ENCODE measurements at places on chromosomes 5 and 9.

DNA sequence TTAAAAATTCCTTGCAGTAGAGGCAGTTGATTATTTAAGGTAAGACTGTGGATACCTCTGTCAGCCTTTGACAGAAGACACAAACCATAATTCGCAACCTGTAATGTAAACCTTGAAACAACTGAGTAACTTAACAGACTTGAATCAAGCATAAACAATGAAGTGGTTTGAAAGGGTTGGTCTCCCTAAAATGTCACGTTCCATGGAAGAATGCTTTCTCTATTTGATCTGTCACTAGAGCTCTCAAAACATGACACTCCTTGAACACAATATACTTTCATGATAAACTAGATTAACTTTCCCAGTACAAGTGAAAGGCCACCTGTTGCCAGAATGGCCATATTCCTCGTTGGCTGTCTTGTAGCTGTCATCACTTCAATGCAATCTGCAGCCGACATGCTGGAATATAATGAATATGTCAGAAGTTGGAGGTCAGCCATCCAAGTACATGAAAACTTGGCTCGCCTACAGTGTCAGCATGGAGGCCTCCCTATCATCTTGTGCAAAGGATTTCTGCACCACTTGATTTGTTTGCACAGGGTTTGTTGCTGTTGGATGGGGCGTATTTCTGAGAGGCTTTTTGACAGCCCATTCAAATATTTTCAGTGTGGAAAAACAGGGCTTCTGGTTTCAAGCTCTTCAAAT is 228.0 kb downstream of the TLE4 start:
- no peak for DNase-seq

DNA sequence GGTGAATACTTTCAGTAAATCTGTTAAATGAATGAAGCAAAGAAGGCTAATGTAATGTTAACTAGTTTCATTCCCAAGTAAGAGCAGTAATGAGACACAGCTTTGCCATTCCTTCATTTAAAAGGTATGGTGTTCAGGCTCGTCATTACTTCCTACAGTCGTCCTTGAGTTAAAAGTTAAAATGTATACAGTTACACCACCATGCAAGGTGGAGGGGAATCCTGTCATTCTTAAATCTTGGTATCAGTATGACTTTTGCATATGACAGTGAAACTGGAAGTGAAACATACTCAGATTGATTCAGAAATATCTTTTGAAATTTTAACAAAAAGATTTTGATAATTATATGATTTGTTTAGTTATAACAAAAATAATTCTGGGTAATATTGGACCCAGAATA is 25.9 kb downstream of the MTRR start:
- no peak for DNase-seq

DNA sequence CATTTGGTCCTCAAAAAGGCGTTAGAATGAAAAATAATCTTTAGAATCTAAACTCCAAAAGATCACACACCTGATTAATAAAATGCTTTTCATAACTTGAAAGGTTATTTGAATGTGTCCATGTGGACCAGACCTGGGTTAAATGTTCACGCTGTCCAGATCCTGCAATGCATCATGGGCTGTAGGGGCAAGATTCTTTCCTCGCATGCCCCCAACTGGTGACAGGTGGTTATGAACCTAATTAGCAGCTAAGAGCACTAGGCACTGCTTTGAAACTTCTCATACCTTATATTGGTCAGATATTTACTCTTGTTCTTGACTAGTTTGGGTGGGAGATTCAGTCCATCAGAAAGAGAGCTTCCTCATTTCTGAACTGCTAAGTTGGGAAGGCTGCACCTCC is 19.3 kb upstream of the PIP5K1B start:
- DNase-seq, result peak; percentile 18

GRCh38 chr5:54329731-54330709 is 19.6 kb upstream of the ARL15 start:
- peak; percentile 58 for DNase-seq

GRCh38 chr5:148205044-148205806 is 2.4 kb downstream of the SPINK6 start:
- DNase-seq, result no peak

GRCh38 chr5:107985144-107985543 is 314.4 kb upstream of the EFNA5 start:
- no peak for DNase-seq

DNA sequence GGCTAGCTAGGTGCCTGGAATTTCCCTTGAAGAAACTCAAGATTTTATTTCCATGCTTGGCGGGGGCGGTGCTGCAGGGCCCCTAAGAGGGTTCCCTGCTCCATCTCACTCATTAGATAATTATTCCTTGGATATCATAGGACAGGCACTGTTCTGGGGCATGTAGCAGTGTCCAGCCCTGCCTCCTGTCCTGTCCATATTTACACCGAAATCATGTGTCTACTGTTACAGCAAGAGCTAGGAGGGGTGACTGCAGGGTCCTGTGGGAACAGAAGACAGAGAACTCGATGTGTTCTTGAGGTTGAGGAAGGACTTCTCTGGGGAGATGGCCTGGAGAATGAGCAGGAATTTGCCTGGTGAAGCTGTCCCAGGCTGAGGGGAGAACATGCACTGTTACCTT is 96.6 kb downstream of the CYFIP2 start:
- DNase-seq, result no peak

DNA sequence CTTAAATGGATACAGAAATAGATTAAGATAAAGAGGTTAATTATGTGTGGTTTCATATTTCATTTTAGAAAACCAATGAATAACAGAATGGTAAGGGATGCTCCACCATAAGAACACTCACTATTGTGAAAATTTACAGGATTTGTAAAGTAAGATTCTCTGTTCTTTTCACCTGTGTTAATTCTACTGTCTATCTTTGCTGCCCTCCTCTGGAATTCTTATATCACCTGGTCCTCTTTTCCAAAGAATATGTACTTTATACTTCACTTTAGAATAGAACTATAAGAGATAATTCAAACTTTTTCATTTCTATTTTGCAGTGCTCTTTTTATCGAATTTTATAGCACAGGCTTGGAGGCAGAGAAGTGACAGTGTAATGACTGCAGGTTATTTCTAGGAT is 213.4 kb downstream of the LURAP1L start:
- DNase-seq, result no peak

- DNase-seq, result peak; percentile 47
Observed at GRCh38 chr9:70479880-70480291, 65.4 kb upstream of the KLF9 start.

GRCh38 chr5:34598177-34598794 is 57.8 kb upstream of the RAI14 start:
- DNase-seq, result peak; percentile 83

DNA sequence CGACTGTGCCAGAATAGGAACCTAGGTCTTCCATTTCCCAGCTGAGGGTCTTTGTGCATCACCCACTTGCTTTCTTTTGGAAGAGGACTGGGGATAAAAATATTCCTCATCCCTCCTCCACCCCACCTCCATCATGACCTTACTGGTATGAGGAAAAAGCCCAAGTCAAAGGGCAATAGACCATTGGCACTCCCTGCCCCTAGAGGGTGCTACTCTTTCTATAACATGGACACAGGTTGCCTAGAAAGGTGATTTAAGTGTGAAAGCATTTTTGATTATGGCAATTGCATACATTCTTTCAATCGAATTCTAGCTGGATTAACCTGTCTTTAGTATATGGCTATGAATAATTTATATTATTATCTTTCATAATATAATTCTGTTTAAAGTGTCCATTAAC is 22.8 kb upstream of the ZNF618 start:
- DNase-seq, result no peak

DNA sequence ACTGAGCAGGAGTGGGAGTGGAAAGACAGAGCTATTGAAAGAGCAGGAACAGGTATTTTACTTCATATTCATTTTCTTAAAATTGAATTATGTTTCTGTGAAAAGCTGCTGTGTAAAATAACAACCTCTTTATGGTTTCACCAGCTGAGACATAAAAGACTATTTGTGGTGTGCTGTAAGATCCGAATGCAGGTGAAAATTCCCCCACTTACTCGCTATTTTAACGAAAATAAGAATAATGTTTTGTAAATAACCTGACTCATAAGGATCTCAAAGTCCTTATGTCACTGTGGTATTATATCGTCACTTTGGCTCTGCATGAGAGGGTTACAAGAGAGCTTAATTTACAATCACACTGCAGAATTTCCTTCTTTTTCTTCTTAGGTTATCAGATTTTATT is 65.3 kb upstream of the NFIB start:
- DNase-seq, result no peak

GRCh38 chr9:76691517-76692313 is 72.5 kb upstream of the PCA3 start:
- DNase-seq, result no peak

DNA sequence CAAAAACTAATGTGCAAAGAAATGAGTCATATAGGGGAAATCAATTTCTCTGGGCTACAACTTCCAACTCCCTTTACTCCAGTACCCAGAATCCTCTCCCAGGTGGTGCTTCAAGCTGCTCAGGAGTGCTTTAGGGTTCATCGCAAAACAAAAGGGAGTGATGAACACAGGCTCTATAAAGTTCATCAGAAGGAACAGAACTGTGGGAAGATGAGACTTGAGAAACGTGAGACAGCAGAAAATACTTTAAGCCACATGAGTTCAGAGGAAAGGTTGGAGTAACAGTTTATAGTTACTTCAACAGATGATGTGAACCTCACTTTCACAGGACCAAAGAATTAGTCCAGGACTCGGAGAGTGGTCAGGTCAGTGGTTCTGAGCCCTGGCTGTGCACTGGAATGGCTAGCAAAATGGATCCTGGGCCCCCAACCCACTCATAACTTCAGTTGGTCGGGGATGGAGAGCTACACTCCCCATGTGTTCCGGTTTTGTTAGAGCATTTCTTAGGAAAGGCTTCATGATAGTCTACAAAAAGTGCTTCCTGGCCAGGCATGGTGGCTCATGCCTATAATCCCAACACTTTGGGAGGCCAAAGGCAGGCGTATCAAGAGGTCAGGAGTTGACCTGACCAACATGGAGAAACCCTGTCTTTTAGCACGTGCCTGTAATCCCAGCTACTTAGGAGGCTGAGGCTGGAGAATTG is 4.3 kb downstream of the RPL12 start:
- no peak for DNase-seq

- peak; percentile 94 for DNase-seq
Observed at GRCh38 chr9:32552172-32552872, at the start of the genes SMIM27 and TOPORS. TSS of gene SMIM27 (plus strand) at chr9:32552327. CDS start at chr9:32552435, 108 bp downstream. TSS of gene TOPORS (minus strand) at chr9:32552586. CDS start at chr9:32552436, 150 bp downstream.

GRCh38 chr9:131270171-131271015 is 5.9 kb downstream of the FAM78A start:
- DNase-seq, result no peak

DNA sequence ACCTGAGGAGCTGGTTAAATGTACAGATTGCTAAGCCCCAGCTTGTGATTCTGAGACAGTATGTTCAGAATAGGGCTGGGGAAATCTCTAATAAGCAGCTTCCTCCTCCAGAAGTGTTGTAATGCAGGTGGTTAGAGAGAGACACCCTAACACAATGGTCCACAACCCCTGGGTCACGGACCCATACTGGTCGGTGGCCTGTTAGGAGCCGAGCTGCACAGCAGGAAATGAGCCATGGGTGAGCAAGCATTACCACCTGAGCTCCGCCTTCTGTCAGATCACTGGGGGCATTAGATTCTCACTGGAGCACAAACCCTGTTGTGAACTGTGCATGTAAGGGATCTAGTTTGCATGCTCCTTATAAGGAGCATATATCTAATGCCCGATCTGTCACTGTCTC is 61.8 kb downstream of the SLC36A1 start:
- DNase-seq, result no peak

- DNase-seq, result no peak
Observed at GRCh38 chr9:132683873-132684272, 13.6 kb downstream of the GTF3C4 start.

DNA sequence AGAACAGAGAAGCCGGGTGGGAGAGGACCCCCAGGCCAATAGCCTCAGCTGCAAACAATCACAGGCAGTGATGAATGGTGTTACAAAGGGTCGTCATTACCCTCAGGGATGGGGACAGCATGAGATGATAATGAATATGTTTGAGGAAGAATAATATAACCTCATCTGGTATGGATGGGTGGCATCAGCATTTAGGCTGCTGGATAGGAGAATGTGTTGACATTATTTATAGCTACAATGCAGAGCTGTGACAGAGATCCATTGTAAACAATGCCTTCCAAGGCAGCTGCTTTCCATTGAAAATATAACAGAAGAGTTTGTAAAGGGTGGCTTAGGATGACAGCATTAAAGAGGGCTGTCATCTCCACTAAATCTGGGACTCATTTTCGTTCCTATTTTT is 365.5 kb downstream of the KCNN2 start:
- DNase-seq, result no peak

- peak; percentile 89 for DNase-seq
Observed at GRCh38 chr9:21965401-21965951, 28.7 kb downstream of the CDKN2A start.

DNA sequence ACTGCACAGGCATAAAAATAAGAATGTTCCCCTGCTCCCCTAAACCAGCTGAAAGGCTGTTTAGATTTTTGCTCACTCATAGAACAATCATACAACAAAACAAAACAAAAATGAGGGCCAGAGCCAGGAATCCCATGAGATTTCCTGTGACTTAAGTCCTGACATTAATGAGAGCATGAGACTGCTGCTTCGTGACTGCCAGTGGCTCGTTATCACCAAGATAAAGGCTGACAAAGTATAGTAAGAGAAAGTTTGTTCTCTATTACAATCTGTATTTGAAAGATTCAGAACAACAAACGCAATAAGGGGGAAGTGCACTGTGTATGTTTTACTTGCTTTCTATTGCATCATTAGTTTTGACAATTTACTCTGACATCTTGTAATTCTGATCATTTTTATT is 837.1 kb upstream of the C9orf72 start:
- no peak for DNase-seq

DNA sequence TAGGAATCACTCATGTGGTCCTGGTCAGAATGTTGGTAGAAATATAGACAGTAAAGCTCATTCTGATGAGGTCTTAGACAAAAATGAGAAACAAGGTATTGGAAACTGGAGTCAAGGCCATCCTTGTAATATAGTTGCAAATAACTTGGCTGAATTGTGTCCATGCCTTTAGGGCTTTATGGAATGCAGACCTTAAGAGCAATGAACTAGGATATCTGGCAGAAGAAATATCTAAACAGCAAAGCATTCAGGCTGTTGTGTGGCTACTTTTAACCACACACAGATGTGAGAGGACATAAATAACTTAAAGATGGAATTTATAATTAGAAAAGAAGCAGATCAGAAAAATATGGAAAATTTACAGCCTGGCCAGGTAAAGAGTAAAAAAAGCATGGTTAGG is 128.2 kb downstream of the YTHDC2 start:
- no peak for DNase-seq

DNA sequence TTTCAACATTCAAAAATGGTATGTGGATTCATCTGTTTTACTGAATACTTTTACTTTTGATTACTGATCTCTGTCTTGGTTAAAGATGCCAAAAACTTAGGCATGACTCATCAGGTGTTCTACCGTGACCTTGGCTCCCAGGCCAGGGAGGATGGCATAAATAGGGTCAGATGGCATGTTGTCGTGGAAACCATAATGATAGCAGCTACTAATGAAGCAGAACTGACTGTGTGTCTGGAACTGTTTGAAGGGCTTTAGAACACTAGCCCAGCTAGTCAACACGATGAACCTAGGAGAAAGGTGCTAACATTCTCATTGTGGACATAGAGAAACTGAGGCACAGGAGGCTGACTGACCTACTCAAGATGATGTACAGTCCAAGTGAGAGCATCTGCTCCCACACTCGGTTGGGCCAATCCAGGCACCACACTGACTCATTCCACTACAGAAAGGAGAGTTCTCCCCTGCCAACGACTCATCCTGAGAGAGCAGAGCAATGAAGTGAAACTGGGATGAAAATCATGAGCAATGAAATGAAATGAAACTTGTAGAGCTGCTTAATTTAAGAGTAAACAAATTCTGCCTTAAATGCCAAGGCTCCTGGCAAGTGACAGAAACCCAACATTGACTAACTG is 116.0 kb downstream of the TENT4A start:
- peak; percentile 77 for DNase-seq

GRCh38 chr5:119287547-119288111 is 68.2 kb upstream of the TNFAIP8 start:
- no peak for DNase-seq

Measured in AG20443 (cell line).